Activated naive CD4-positive, alpha-beta T cell treated with anti-CD3 and anti-CD28 coated beads, Interleukin-2, amount 50 U/mL, for 72 hours (primary cell): ENCODE measurements at places on chromosomes 1 and 21.

- DNase-seq: no peak
Measured at GRCh38 chr1:221074332-221074731, 195.1 kb downstream of the HLX start.

GRCh38 chr1:24317081-24317480 is 2.1 kb upstream of the GRHL3 start:
- DNase-seq: no peak

GRCh38 chr1:234970401-234970730 is 158.3 kb downstream of the TOMM20 start:
- peak; percentile 23 for DNase-seq

- DNase-seq: no peak
Measured at GRCh38 chr1:9225411-9225785, 9.2 kb upstream of the H6PD start.

- DNase-seq: no peak
Measured at GRCh38 chr1:161351482-161351881, 16.2 kb downstream of the CFAP126 start.

DNA sequence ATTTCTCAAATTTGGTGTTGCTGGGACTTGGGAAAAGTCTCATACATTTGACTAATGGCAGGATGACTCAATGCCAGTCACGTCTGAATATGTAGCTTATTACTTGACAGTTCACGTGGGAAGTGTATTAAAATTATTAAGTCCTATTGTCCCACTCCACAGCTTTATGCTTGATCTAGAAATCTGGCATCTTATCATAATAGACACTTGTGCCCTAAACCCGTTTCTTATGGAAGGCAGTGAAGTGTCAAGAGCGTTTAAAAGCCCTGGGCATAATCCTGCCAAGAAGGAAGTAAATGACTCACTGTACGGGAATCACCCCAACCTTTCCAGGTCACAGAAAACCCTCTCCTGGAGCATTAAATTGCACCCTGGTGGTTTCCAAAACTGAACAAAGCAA is 207.4 kb downstream of the APP start:
- DNase-seq: no peak

GRCh38 chr1:168360151-168361021 is 79.7 kb downstream of the TBX19 start:
- no peak for DNase-seq

DNA sequence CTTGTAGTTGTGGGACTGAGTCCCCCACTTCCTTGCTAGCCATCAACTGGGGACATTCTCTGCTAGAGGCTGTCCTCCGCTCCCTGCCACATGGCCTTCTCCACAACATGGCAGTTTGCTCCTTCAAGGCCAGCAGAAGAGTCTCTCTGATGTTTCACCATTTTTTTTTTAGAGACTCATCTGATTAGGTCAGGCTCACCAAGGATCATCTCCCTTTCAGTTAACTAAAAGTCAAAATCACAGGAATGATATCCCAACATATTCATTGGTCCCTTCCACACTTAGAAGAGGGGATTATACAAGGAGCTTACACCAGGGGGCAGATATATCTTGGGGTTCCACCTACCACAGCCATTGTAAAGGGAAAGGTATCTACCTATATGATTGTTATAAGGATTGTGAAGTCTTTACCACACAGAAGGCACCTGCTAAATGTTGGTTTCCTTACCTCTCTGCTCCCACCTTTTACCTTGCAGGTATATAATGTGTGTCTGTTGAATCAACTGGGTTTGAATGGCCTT is 23.3 kb downstream of the RIMKLA start:
- no peak for DNase-seq

GRCh38 chr1:26996024-26996423 is 2.5 kb downstream of the TRNP1 start:
- no peak for DNase-seq

GRCh38 chr1:55478742-55479141 is 263.6 kb upstream of the USP24 start:
- no peak for DNase-seq

DNA sequence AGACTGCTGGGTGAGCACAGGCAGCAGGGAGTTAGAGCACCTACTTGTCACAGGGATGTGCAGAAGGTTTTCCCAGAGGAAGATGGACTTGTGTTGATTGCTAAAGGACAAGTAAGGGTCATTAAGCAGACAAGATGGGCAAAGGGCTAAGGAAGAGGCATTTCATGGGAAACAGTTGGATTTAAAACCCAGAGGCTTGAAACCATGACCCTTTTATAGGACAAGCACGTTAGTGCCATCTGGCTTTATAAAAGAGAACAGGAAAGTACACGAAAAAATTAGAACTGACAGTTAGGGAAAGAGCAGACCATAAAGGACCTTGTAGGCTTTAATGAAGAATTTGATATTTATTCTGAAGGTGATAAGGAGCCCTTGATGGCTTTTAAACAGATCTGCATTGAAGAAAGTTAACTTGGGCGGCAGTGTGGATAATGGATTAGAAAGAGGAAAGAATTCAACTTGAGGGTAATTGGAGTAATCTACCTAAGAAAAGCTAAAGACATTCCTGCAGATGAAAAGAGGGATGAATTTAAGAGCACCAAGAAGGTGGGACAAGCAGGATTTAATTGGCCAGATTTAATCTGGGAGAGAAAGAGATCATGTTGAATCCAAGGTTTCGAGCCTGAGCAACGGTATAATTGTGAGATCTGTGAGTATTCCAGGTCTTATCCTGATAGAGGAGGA is 68.6 kb downstream of the ZC3H11B start:
- no peak for DNase-seq

DNA sequence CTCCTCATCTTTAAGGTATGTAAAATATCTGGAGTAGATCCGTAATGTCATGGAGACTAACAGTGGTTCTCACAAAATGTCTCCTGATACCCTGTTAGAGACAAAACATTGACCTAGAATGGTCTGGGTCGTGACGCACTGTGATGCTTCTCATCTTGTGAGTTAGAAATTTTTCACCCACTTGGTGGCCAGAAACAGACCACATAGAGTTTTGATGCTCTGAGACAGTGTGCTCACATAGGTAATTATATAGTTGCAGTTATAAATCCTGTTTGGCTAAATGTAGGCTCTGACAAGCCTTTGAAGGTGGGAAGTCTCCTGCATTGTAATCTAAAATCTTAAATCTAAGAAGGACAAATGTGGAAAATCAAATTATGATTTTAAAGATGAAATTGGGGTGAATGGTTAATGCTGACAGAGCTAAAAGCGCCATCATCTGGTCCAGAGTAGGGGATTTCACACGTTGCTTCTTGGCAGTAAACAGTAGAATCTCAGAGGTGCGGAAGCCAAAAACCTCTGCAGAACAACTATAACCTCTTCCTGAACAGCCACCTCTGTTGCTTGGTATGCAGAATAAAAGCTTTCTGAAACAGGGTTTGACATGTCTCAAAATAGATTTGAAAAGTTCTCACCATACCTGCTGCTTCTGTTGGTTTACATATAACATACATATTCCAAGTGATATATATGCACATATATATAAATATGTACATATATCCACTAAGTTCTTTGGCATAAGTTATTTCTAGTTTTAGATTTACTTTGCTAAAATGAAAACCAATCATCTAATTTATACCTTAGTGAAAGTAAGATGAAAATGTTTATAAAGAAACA is 17.1 kb downstream of the RPAP2 start:
- peak; percentile 23 for DNase-seq

DNA sequence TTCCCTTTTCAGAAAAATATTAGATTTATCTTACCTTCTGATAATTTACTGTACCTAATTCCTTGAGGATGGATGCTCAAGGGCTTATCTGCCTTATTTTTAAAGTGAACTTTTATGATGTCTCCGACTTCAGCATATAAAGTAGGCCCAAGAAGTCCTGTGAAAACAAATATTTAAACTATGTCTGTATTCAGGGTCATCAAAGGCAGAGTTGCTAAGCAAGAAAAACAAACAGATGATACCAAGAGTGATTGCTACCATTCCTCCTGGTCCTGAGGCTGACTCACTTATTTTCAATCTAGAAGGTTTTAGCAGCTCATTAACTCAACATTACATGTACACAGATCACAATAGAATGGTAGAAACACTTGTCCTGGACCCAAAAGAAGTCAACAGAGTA is 14.1 kb downstream of the F5 start:
- no peak for DNase-seq

GRCh38 chr1:53733447-53733931 is 5.5 kb downstream of the GLIS1 start:
- DNase-seq: no peak
